Hepatic stellate cell (primary cell): ENCODE measurements at places on chromosomes 5 and 9.

DNA sequence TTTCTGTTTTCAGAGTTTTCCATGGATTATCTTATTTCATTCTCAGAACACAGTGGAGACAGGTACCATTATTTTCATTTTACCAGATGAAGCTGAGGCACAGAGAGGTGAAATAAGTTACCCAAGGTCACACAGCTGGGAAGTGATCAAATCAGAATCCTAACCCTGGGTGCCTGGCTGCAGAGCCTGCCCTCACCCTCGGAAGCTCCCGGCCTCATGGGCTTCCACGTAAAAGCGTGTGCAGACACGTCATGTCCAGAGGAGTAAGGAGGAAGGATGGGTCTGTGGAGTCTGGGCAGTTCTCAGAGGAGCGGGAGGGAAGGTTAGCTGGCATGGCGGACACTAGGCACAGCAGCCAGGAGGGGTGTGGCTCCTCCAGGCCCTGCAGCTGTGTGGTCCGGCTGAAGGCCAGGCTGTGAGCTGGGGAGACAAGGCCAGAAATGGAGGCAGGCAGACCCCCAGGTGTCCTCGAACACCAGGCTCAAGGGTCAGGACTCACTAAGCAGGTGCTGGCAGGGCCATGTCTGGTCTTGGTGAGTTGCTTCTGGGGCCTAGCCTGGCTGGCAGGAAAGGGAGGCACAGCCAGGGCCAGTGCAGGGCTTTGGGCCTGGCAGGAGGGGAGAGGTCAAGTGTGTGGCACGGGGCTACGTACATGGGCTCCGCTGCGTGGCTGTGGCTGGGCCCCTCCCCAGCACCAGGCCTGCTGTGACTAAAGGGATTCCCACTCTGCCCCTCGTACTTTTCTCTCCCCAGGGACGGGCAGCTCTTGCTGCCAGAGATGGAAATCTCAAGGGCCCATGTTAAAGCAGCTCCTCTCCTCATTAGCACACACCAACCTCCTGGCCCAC lies 5.6 kb downstream of the TBC1D9B start:
- no peak for DNase-seq

GRCh38 chr5:120538149-120538548 lies 74.0 kb downstream of the PRR16 start:
- DNase-seq, result peak; percentile 8

- DNase-seq, result no peak
These were observed 606.4 kb upstream of the RORB start for GRCh38 chr9:73890685-73891277.

DNA sequence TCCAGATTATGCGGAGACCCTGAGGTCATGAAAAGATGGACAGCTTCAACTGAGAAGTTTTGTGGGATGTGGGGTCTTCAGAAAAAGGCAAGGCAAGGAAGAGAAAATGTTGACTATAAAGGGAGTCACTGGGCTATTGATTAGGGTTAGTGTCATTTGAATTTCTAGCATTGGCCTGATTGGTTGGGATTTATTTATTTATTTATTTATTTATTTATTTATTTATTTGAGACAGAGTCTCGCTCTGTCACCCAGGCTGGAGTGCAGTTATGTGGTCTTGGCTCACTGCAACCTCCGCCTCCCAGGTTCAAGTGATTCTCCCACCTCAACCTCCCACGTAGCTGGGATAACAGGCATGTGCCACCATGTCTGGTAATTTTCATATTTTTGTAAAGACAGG lies 279.7 kb downstream of the NTRK2 start:
- no peak for DNase-seq

DNA sequence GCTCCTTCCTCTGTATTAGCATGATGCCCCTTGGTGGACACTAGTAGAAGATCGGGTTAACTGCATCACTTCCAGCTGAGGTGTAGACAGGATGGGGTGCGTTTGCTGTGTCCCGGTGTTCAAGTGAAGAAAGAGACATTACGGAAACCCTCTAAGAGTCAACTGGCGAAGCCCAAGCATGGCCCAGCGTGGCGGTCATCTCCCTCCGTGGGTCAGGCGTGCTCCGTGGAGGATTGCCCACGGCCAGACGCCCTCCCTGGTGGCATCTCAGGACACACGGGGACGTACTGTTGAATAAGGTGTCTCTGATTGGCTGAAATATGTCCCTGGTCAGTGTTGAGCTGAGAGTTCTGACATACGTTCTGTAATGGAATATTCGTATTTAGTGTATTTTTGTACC lies 119.5 kb upstream of the CACNA1B start:
- no peak for DNase-seq

GRCh38 chr9:36426945-36427344 lies 26.9 kb upstream of the RNF38 start:
- DNase-seq, result no peak

GRCh38 chr9:94139672-94140417 lies 55.6 kb downstream of the PTPDC1 start:
- DNase-seq, result peak; percentile 92

DNA sequence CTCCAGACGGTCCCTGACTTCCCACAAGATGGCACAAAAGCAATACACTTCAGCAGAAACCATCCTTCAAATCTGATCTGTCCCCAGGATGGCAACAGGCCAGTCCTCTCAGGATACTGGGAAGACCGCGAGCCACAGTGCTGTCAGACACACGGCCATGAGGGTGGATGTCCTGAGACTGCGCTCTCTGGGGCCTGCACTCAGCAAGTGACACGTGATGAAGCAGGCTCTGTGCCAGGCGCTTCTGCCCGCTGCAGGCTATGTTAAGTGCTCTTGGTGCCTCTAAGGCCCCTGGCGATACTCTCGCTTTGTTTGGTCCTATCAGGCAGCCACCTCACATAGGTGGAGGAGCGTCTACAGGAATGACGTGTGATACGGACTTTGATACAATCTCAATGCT lies 7.1 kb downstream of the BRD9 start:
- DNase-seq, result no peak
